Lower leg skin (tissue), 4 donors: ENCODE measurements at places on chromosomes 4 and X. TPM values are rescaled to one million over a fixed set of nuclear protein-coding genes. Genes with fewer than 3 reads are reported as not detected.
A peak's percentile ranks its signal among the peaks of the same experiment; 100 is the strongest.

- DNase-seq, result no peak
Measured at GRCh38 chr4:124459196-124459940, 253.2 kb downstream of the ANKRD50 start.

GRCh38 chr4:88960576-88960975 is 96.4 kb downstream of the FAM13A start:
- no peak for DNase-seq

The EVC2 gene
- 8.0 TPM for total RNA-seq

The PDGFC gene
- 18.9 TPM for total RNA-seq

DNA sequence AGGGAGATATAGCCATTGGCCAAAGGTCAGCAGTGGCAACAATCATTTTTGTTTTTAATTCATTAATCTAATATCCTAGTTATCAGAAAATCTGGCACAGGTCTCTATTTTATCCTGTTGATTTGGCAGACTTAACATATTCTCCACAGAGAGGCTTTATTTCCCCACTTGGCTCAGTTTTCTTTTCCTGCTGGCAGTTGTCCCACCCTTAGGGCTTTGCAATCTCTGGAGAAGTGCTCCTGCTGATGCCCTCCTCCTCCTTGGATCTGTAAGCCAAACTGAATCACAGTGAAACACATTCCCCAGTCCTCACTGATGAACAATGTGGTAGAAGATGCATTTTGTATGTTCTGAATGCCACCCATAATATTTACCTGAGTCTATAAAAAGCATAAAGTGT is 889.7 kb downstream of the PDHA2 start:
- DNase-seq, result no peak

DNA sequence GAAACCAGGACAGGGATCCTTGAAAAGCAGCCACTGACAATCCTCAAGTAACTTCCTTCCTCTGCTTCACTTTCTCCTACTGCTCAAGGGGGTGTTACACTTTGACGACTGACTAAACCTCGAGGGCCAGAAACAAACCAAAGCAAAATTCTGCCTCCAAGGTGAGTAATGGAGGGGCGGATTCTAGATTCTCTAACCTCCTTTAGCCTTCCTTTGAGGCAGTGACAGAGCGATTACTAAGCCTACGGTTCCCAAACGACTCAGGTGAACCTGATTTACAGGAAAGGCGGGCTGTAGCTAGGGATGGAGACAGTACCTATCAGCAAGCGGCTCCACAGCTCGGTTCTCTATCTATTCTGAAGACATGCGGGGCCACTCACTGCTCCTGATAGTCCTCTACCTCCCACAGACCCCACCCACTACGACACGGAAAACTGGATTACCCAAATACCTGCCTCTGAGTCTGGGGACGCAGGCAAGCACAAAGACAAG is 487 bp downstream of the TBCK start:
- peak; percentile 35 for DNase-seq

- DNase-seq, result no peak
Measured at GRCh38 chr4:154691229-154691628, 52.6 kb upstream of the LRAT start.
